ENCODE measurements at places on chromosomes 2 and 18.

GRCh38 chr18:76447258-76447890 lies 47.7 kb downstream of the ZNF516 start:
- DNase-seq, result no peak

DNA sequence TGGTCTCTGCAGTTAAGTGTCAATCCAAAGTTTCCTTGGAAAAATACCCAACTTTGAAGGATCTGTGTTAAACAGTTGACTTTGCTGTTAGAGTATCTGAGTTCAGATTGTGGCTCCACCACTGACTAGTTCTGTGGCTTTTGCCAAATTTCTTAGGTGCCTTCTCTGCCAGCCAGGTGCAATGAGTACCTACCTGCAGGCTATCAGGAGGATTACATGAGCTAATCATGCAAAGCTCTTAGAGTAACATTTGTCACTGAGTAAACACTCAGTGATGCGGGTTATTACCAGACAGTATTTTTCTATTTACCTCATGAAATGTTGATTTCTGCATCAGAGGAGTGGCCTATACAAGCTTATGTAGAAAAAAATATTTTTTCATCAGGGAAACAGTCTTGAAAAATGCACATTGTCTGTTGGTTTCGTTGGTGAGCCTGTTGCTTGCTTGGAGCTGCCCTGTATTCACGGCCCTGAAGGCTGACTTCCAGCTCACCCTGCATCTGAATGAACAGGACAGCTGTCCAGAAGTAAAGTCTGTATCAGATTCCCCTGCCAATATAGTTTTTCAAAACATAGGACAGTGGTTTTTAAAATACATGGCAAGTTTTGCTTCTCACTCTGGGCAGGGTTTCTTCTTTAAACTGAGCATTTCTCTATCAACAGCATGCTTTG lies 235.1 kb downstream of the CDCA7 start:
- no peak for DNase-seq

DNA sequence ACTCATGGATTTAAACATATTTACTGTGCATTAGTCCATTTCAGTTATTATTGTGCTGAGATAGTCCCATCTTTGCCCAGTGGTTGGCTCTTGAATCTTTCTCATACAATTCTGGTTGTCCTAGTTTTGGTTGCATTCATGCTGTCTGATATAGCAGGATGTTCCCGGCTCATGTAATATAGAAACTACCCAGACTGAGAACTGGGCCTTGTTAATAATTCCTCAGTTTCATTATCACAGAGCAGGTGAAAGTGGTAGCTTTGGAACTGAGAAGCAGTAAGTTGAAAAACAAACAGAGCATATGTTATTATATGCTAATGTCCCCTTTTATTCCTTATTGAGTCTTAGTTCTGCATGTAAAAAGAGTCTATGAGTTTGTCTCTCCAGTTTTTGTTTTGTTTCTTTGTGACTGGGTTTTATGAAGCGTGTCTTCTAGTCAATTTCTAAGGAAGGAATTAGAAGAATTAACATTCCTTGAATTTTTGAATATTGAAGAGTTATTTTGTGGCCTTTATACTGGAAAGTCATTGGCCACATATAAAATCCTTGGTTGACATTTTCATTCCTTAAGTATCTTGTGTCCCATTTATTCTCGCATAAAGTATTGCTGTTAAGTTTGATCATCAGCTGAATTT lies 43.3 kb downstream of the EIF5B start:
- no peak for DNase-seq

DNA sequence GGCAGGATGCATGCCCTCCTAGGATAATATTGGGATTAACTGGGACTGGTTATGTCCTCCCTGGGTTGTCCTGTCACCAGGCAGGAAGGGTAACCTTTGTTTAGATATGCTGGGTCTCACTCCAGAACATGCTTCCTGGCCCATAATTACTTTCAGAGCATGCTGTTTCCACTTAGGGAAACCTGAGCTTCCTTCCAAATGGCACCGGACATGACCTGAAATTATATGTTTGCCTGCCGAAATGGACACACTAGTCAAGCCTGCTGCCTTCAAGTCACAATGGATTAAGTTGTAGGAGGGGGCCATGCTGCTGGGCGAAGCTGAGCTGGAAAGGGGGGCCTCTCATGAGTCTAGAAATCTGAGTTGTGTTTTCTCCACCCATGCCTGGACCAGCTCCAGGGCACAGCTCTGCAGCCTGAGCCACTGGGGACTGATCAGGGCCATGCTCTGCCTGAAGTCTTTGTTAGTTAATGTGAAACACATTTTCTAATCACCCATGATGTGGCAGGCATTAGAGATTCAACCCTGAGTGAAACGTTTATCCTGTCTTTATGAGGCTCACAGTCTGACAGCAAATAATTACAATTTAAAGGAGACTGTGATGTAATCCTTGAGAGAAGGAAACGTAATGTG lies 273.3 kb downstream of the TNS1 start:
- no peak for DNase-seq

Data from CD4-positive, alpha-beta T cell treated with Interleukin-1 beta for 1 hour (primary cell).